Stimulated activated effector memory CD8-positive, alpha-beta T cell treated with anti-CD3 and anti-CD28 coated beads, Interleukin-12 subunit alpha, Interleukin-12 subunit beta, amount 100 ng/mL, for 72 hours (primary cell): ENCODE measurements at places on chromosomes 2 and 18.

- no peak for DNase-seq
These were observed 14.0 kb upstream of the CD226 start for GRCh38 chr18:69961718-69962117.

DNA sequence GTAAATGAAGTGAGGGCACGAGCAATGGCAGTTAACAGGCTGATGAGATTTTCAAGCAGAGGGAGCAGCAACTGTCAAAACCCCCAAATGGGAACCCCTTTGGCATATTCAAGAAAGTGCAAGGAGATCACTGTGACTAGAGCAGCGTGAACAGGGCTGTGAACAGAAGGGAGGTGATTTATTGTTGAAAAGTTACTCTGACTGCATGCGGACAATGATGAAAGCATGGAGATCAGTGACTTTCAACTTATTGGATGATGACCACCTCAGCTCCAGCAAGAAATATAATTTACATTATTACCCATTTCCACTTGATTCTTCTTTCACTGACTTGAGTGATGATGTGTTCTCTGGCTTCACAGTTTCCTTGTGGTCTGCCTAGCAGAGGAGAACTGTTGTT lies 187.8 kb upstream of the BOD1L2 start:
- DNase-seq: no peak

- no peak for DNase-seq
These were observed 41.6 kb downstream of the SDC1 start for GRCh38 chr2:20183373-20183772.

- no peak for DNase-seq
These were observed 95.4 kb downstream of the LAMA1 start for GRCh38 chr18:7021994-7022840.

DNA sequence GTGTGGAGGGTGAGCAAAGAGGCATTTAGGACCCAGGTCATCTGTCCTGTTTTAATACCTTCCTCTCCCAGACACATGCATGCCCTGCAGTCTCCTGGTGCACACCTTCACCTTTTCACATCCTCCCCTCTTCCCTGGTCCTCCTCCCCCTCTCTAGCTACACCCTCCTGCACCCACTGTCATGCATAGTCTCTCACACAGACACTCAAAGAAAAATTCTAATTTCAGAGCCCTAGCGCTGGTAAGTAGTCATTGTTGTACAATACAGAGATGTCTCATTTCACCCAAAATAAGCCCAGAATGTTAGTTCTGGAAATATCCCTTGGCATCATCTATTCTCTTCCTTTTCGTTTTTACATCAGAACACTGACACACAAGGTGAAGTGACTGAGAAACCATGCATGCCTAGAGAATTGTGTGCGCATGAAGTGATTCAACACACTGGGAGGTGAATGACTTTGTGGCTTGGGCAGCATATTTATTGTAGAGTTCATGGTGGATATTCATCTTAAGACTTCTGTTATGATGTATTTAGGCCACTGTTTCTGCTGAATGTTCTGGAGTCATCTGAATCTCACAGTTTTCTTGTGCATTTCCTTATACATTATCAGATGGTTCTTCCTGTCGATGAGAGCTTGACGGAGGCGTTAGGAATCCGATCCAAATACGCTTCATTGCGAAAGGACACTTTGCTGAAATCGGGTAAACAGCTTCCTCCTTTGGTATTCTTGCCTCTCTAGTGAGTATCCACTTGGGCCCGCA lies 69.9 kb downstream of the COA5 start:
- peak; percentile 56 for DNase-seq

GRCh38 chr2:66888246-66888645 lies 453.3 kb downstream of the MEIS1 start:
- DNase-seq: no peak

GRCh38 chr2:241882091-241882625 lies 12.6 kb downstream of the RTP5 start:
- DNase-seq: no peak

- DNase-seq: no peak
These were observed 79.4 kb downstream of the NEB start for GRCh38 chr2:151654891-151655290.

GRCh38 chr18:51164761-51165281 lies 32.7 kb downstream of the MEX3C start:
- no peak for DNase-seq

GRCh38 chr2:107615039-107615438 lies 211.7 kb upstream of the RGPD4 start:
- DNase-seq: no peak

DNA sequence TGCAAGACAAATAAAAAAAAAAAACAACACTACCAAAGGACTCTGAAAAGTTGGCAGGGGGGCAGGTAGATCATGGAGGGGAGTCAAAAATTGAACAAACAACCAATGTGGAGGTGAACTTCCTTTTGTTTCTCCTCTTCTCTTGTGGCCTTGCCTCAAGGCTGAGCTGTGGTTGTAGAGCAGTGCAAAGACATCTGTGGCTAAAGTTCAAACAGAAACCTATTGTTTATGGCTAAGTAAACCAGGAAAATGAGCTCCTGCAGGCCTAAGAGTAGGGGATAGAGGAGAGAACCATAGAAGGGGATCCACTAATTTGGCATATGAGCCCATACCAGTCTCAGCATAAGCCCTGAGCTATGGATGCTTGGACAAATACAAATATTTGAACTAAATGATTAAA lies 40.2 kb upstream of the EGR4 start:
- DNase-seq: no peak

GRCh38 chr2:8392098-8392866 lies 289.6 kb upstream of the ID2 start:
- DNase-seq: no peak

GRCh38 chr2:176192351-176192750 lies 3.9 kb downstream of the HOXD1 start:
- DNase-seq: no peak

DNA sequence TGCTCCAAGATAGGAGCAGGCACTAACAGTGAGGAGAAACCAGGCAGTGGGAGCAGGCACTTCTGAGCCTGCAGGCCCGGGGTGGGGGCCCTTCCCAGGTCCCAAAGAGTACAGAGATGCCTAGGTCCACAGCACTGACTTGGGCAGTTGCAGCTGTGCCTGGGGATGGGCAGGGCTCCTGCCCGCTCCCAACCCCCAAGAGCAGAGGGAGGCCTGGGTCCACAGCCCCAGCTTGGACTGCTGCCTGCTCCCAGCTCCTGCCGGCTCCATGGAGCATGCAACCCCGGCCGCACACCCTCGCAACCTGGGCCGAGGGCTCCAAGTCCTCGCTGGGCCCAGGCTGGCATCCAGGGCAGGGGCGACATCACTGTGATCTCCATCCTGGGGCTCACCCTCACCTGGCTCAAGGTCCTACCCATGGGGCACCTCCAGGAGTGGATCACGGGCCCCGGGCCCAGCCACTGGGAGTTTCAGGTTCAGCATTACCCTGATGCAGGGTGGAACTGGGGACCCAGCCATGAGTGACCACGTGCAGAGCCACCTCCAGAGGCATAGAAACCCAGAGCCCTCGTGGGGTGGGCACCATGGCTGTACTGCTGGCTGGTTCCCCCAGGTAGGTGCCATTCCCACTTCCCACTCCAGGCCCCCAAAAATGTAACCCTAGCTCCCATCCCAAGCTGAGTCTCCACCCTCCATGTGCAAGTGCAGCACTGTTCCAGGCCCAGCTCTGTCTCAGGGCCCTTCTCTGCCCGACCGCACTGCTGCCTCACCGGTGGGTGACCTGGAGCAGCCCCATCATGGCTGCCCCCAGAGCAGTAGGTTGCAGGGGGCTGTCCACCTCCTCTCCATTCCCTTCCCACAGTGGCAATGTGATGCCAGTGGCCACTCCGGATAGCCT lies 325.6 kb downstream of the NR4A2 start:
- DNase-seq: no peak

- DNase-seq: no peak
These were observed 53.9 kb downstream of the RTTN start for GRCh38 chr18:70151614-70152013.

- no peak for DNase-seq
These were observed 263.0 kb downstream of the EIPR1 start for GRCh38 chr2:3114406-3115185.

GRCh38 chr2:28652217-28652616 lies 99.4 kb upstream of the PPP1CB start:
- DNase-seq: no peak

DNA sequence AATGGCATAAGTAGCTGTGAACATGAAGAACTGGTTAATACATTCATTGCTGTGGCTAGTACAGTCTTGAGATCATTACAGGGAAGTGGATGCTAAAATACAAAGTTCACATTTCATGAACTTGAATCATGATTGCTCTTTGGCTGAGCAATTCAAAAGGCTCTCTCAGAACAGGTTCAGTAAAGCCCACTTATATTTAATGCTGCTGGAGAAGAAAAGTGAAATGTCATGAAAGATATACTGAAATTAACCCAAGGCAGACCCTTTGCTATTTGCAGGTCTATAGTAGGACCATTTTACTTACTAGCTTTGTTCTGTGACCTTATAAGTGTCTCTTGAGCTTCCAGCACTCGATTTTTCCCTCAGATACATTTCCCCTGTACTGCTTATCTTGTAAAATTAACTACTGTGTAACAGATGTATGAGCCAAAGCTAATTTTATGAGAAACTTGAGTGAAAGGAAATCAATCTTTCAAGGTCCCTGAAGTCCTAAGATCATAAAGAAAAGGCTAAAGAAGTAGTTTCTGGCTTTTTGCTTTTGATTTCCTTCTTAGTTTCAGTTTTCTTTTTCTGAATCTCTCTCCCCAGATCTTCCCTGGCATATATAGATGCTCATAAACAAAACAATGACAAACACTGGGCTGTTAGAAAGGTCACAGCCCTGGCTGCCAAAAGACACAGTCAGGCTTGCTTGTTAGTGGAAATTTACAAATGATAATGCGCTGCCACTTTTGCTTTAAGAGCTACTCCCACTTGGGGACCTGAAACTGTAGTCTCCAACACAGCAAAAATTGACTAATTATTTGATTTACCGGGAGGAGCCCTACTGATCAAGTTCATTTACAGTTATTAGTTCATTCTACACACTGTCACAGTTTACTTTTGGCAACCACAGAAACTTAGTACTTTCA lies 132.7 kb upstream of the XPO1 start:
- peak; percentile 9 for DNase-seq

DNA sequence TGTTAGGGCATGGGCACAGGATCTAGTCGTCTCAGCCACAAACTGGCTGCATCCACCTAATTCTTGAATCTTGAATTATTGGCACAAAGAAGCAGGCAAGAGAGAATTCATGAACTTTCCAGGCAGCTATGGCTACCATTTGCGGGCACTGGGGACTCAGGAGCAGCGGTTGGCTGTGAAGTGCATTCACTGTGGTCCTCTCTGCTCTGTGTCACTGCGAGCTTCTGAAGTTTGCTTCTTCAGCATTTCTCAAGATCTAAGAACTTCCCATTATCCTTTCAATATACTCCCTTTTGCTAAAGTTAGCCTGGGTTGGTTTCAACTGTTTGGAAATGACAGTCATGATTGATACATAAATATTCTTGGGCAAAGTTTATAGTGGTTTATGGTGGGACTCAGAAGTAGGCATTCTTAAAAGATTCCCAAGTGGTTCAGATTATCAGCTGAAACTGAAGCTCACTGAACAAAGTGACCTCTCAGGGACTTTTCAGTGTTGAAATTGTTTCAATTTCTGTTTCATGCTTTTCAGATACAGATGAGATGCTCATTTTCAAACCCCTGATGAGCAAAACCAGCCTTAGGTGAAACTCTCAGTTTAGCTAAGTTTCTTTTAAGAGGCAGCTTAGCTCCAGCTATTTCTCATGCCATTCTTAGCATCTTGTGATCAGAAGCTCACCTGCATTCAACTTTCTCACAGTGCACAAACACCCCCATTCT lies 1258.3 kb upstream of the GYPC start:
- DNase-seq: no peak

- no peak for DNase-seq
These were observed 48.8 kb downstream of the MAP3K20 start for GRCh38 chr2:173124441-173124840.

DNA sequence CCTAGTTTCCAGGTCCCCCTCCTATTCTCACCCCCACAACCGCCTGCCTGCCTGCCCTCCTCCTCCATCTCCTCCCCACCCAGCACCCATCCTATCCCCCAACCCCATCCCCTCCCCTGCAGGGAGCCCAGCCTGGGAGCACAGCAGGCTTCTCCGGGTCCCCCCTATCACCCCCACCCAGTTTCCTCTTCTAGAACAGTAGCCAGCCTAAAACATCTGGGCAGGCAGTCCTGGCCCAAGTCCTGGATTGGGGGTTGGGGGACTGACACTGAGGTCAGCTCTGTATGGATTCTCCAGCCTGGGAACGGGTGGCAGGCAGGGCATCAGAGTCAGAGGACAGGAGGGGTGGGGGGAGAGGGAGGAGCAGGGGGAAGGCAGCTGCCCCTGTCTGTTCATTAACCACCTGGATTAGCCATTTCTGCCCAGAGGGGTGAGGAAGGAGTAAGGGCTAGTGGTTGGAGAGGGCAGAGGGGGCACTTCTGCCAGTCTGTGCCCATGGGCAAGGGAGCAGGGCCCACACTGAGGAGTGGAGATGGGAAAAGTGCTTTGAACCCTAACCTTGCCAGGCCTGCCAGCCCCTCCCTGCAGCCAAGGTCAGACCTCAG lies 60.0 kb downstream of the TNS1 start:
- DNase-seq: no peak

GRCh38 chr2:174590928-174591648 lies 6.5 kb downstream of the WIPF1 start:
- DNase-seq: peak; percentile 49

GRCh38 chr18:49251451-49251850 lies 209.0 kb downstream of the DYM start:
- no peak for DNase-seq

GRCh38 chr18:76502551-76502950 lies 7.5 kb upstream of the ZNF516 start:
- DNase-seq: no peak

DNA sequence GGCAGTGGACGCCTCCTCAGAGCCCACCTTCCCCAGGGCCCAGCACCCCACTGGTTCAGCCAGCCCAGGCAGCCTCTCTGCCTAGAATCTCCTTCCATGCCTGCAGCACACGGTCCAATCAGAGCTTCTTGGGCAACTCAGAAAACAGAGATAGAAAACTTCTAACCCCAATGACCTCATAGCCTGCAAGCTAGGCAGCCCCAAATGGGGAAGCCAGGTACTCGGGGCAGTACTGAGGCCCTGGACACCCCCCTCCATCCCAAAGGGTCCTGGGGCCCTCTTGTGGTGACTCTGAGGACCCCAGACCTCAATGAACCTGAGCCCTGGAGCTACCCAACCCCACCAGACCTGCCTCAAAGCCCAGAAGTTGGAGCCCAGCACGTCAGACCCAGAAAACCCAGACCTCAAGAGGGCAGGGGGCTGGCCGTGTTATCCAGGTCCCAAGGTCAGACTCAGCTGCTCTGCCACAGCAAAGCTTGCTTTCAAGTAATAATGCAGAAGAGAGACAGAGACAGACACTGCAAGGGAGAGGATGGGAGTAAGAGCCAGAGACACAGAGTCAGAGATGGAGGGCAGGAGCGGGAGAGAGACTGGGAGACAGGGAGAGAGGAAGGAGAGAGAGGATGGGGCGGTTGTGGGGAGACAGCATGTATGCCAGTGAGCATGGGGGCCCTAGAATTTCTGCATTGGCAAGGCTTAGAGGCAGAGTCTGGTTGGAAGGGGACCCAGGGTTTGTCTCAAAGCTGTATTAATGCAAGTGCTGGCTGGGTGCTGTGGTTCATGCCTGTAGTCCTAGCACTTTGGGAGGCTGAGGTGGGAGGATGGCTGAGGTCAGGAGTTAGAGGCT lies 28.2 kb downstream of the SERTAD2 start:
- DNase-seq: no peak
